ENCODE measurements at places on chromosomes 3 and 15.

- no peak for DNase-seq
Observed at GRCh38 chr15:39613271-39613670, 32.4 kb downstream of the THBS1 start.

DNA sequence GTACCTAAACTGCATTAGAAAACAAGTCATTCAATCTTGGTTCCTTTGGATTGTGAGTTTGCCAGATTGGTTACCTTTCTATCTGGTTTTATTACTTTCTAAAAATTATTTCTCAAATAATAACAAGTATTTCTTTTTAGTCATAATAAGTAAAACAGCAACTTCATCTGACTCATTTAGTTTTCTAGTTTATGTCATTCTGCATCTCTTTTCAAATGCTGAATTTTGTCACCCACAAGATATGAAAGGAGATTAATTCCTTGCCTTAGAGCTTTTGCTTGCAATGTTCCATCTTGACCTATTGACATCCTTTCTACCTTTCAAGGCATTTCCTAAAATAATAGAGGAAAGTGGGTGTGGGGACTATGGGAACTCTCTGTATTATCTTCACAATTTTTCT lies 253.6 kb upstream of the PEX5L start:
- no peak for DNase-seq

GRCh38 chr15:60928210-60928609 lies 300.9 kb downstream of the RORA start:
- no peak for DNase-seq

- peak; percentile 72 for DNase-seq
Observed at GRCh38 chr3:139537361-139537760, 2.2 kb downstream of the RBP1 start.

DNA sequence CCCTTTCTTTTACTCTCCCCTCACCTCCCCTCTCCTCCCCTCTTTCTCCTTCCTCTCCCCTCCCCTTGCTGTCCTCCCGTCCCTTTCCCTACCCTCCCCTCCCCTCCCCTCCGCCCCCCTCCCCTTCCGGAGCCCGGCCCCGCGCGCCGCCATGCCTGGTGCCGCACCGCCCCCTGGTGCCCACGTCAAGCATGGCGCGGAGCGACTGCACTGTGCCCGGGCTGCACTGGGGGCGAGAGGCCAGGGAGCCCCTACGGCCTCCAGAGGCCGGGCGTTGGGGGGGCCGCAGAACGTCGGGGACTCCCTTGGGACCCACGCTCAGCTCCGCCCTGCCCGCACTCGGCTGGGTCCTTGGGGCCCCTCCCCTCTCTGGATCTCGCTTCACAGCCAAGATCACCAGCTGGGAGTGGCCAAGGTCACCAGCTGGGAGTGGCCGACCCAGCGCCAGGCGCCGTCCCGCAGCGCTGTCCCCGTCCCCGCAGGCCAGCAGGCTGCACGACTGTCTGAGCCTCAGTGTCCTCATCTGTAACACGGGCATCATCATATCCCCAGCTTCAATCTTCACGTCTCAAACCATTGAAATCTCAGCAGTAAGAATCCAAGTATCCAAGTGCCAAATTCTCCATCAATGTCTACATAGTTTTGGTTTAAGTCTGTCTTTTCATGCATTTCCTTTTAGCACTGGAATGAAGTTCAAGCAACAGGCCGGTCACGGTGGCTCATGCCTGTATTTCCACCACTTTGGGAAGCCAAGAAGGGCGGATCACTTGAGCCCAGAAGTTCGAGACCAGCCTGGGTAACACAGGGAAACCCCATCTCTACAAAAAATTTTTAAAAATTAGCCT lies 42.5 kb downstream of the TPRA1 start:
- peak; percentile 91 for DNase-seq

DNA sequence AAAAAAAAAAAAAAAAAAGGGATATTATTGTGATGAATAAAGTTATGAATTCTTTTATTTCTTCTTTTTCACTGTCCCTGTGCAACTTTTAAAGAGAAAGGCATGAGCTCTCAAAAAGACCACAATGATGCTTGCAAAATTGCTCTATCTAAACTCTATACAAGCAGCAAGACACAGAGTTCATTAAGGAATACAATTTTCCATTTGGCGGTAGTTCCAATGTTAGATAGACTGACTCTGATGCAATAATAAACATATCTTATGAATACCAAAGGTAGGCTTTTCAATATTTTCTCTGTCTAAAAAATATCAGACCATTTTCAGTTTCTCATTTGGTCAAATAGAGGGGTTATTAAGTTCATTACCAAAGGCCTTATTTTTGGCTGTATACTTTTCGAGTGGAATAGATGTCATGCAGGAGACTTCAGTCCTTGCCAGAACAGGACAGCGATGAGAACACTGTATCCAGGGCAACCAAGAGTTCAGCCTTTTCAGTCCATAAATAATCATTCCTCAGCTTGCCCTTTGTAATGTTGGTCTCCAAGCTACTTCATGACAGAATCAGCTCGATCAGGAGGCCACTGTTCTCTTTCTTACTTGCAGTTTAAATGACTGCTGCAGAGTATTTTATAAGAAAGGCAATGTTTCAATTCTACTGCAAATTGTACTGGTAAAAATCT lies 162.9 kb upstream of the FAM3D start:
- DNase-seq: no peak

- DNase-seq: no peak
Observed at GRCh38 chr15:91879158-91879557, 25.6 kb downstream of the SLCO3A1 start.

DNA sequence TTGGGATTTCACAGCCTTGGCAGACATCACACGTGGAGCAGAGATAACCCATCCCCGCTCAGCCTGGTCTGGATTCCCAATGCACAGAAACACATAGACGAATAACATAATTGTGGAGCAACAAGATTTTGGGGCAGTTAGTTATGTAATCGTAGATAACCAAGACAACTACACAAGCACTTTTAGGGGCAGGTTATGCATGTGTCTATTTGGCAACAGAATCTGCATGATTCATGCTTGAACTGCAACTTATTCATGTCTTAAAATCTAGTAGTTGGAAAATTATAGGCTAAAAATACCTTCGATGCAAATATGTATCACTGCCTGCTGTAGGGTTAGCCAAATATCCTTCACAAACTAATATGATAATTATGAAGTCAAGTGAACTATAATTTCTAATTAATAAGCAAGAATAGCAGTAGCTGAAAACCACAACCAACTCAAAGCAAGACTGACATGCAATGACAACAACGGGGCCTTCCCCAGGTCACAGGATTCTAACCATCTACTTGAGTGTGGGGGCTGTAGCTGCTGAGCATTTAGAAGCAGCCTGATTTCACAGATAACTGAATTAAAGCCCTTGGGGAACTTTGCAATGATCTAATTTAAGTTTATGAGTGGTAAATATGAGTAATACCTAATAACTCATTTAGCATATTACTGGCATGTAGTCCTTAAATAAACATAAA lies 31.1 kb downstream of the DGKG start:
- no peak for DNase-seq

GRCh38 chr15:58547628-58548307 lies 116.0 kb downstream of the LIPC start:
- peak; percentile 37 for DNase-seq

GRCh38 chr3:16024548-16024947 lies 149.9 kb upstream of the GALNT15 start:
- no peak for DNase-seq

DNA sequence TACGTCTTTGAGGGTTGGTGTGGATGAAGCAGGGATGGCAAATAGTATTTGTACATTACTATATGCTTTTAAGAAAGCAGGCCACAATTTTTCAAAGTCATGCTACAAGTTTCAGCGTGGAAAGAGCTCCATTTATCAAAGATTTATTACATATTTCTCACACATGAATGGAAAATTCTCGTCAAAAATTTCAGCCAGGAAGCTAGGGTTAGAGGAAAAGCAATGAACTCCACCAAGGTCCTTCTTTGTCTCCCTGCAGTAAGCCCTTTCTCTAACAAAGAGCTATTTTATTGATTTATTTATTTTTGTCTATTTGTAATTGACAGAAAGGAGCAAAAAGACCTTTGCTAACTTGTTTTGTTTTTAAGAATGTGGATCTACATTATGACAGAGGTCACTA lies 7.5 kb upstream of the ZBTB20 start:
- no peak for DNase-seq

- DNase-seq: no peak
Observed at GRCh38 chr3:111810909-111811308, 48.2 kb upstream of the PHLDB2 start.

DNA sequence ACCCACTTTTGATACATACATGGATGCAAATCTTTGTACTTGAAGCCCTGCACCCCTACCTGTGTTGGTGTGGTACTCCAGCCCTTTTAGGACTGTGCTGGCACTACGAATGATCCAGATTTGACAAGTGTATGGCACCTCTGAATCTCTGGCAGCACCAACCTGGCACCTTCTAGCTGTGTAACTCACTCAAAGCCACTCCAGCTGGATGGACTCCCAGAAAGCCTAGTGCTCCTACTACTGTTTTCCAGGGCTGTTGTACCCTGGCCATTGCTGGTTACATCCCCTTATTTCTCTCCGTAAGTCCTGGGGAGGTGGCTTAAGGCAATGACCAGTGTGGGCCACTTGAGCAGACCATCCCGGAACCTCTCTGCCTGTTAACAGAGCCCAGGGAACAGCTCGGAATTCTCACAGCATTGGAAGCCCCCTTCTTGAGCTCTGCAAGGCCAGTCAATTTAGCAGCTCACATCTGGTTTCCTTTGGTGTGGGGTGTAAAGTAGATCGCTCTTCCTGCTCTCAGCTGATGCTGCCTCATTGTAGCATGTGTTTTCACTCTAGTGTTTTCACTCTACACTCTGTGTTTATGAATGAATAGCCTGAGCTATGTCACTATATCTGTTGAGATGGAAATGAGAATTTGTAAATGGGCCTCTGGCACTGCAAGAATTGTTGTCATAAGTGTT lies 12.2 kb downstream of the CALML4 start:
- no peak for DNase-seq

- peak; percentile 50 for DNase-seq
Observed at GRCh38 chr3:139934613-139935015, 371 bp upstream of the CLSTN2 start.

- DNase-seq: peak; percentile 72
Observed at GRCh38 chr15:66294157-66294931, 976 bp downstream of the DIS3L start.

DNA sequence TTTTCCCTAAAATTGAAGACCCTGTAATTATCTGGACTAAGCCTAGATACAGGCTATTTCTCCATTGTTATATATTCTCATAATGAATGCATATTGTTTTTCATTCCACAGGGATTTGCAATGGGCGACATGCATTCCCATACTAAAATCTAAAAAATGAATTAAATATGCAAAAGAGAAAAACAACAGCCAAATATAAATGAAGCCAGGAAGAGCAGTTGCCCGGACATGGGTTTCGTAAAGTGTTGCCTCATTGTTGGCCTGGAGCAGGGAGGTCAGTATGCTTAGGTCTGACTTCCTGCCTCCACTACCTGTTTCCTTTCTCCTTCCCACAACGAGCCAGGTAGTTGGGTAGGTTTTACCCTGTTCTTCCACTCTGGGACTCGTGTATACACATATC lies 27.1 kb upstream of the SLCO3A1 start:
- no peak for DNase-seq

GRCh38 chr3:196868297-196868661 lies 559 bp downstream of the SENP5 start:
- DNase-seq: no peak

GRCh38 chr3:136929977-136930670 lies 27.7 kb upstream of the IL20RB start:
- no peak for DNase-seq

DNA sequence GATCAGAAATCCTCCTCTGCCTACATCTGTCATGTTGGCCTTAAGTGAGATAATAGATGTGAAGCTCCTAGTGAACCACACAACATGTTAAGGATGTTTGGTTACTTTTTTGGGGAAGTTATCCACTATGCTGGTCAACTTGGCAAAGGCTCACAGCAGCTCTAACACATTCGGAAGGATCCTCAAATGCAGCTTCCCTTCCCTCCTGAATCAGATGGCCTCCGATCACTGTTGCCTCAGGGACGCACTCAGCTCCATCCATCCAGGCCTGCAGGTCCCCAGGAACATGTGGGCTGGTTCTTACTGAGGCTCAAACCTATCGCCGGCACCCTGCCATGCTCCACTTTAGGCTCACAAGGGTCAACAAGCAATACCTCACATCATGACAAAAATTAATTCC lies 67.9 kb downstream of the CORO2B start:
- no peak for DNase-seq

GRCh38 chr3:124873226-124873625 lies 13.9 kb downstream of the ITGB5 start:
- no peak for DNase-seq

DNA sequence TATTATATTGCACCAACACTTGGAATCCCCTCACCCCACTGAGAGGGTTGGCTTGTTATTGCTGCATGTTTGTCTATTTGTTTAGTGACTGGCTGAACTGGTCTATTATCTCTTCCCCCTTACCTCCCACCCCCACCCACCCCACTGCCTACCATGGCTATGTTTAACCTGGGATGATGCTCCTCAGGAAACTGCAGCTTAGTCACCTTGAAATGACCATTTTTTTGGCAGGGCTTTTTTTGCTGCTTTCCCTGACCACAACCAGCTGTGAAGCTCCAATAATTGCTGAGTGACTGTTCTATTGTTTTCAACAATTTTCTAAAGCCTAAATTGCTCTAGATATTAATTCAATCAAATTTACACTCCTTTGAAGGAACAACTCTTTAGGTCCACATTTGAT lies 137.9 kb upstream of the CADM2 start:
- DNase-seq: no peak

DNA sequence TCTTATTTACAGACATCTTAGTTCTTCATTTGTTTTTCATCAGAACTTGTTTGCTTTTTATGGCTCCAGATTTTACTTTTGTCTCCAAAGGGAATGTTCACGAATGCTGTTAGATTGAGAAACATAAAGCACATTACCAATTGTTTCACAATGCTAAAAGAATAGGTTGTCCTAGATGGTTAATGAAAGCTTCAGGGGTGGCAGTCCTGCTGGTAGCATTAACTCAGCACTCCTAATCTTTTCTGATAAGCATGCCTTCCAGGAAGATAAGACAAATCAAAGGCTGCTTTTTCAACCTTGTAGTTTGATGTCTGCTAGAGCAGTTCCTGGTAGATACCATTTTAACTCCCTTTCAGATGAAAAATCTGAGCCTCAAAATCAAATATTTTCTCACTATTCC lies 619.4 kb downstream of the PYDC2 start:
- no peak for DNase-seq

DNA sequence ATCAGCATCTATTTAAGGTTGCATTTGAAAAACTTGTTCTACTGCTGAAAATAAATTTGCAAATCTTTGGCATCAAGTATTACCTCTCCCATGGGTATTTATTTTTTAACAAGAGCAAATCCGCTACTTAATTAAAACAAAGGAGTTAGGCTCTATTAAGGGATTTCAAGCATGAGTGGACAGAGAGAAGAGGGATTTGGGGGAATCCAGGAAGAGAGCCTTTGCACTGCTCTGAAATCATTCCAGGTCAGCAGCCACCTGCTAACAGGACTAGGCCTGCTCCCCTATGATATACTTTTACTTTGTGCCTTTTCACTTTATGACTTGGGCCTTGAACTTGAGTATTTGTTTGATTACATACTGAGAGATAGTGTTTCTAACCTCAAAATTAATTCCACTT lies 57.1 kb downstream of the IQCH start:
- DNase-seq: no peak

- DNase-seq: peak; percentile 48
Observed at GRCh38 chr3:27758083-27758482, 36.0 kb upstream of the EOMES start.

All from urothelium cell line (cell line).